ENCODE measurements at places on chromosomes 7 and 10. TPM values are rescaled to one million over a fixed set of nuclear protein-coding genes. Genes with fewer than 3 reads are reported as not detected.

PON3 gene
- not detected for total RNA-seq

GATA3 gene
- total RNA-seq, result not detected

PTPRE gene
- total RNA-seq, result 8.3 TPM

SSC4D gene
- total RNA-seq, result not detected

BNIP3 gene
- 46.3 TPM for total RNA-seq

CYP3A5 gene
- not detected for total RNA-seq

EMX2 gene
- total RNA-seq, result not detected
